ENCODE measurements at places on chromosomes 11 and 22.

DNA sequence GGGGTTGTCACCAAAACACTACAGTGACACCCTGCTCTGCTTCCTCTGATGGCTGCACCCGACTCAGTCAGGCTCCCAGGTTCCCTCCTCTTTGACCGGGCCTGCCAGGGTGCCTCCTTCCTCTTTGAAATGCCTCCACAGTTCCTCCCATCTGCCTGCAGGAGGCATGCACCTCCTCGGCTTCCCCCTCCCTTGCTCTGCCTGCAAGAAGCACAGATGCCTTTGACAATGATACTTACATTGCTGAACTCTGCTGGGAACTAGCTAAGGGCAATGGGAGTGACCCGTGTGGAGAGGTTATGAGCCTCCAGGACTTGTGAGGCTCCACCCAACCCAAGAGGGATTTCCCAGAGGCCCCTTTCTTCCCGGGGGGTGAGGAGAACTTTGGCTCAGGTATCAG, 674.1 kb downstream of the OPCML start:
- peak; percentile 40 for DNase-seq

DNA sequence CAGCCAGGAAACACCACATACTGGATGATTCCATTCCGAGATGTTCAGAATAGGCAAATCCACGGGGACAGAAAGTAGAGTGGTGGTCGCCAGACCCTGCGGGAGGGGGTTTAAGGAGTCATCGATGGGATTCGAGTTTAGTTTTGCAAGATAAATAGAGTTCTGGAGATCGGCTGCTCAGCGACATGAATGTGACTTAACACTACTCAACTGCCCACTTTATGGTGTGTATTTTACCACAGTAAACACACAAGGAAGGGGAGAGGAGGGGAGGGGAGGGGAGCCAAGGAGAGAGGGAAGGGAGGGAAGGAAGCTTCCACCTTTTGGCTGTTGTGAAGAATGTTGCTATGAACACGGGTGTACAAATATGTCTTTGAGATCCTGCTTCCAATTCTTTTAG, 10.4 kb upstream of the ARHGAP8 start:
- no peak for DNase-seq

GRCh38 chr11:90252053-90252452, 29.2 kb upstream of the CHORDC1 start:
- no peak for DNase-seq

- DNase-seq: no peak
Observed at GRCh38 chr22:39234472-39234787, 10.4 kb downstream of the PDGFB start.

DNA sequence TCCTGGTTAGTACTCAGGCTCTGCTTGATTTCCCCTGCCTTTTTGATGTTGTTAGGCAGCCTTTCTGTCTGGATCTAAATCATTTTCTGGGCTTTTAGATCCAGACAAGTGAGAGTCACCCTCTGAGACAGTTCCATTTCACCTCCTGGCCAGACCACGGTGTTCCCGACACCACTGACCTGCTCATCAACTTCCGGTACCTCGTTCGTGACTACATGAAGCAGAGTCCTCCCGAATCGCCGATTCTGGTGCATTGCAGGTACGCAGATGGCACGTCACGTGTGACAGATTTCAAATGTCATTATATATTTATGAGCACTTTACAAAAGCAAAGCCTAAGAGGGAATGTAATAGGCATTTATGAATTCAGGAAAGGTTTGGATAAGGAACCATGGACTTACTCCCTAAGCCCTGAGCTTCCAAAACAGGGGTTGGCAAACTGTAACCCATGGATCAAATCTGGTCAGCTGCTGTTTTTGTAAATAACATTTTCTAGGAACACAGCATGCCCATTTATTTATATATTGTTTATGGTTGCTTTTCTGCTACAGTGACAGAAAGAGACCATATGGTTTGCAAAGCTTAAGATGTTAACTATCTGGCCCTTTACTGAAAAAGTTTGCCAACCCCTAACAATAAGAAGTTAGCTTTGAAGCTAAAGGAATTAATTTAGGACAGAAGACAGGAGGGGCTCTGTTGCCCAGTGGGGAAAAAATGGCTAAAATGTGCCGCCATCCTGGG, 53.1 kb upstream of the OR4B1 start:
- DNase-seq: no peak

- DNase-seq: peak; percentile 13
Observed at GRCh38 chr22:43832393-43833265, 20.5 kb upstream of the EFCAB6 start.

DNA sequence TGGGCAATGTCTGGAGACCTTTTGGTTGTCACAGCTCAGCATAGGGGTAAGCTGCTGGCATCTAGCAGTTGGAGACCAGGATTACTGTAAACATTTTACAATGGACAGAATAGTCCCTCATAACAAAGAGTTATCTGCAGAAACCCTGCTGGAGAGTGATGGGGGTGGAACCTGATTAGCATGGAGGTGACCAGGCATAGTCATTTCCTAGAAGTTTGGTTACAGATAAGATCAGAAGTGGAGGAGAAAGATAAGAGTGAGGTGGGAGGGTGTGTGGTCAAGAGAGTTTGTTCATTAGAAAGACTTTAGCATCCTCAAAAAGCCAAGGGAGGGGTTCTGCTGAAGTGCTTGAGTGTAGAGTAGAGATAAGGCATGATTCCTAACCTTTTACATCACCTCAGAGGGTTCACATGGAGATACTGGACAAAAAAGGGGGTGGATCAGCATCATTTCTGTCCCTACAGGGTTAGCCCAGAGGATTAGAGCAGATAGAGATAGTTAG, 38.8 kb downstream of the PRDM11 start:
- no peak for DNase-seq

DNA sequence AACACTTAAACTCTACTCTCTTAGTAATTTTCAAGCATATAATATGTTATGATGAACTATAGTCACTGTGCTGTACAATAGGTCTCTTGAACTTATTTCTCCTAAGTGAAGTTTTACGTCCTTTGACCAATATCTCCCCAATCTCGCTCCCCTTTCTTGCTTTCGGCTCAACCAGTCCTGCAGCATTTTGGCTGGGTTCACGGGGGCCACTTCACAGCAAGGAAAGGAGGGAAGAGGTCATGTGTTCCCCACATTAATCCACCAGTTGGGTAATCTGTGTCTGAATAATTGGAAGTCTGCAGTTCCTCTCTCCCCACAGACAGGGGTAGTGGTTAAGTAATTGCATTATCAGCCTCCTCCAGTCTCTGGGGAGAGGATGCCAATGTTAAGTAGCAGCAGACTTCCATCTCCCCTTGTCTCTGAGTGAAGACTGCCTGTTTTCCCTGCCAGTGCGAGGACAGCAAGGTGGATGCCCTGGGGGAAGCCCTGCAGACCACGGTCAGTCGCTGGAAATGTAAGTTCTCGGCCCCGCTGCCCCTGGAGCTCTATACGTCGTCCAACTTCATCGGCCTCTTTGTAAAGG, 59.2 kb upstream of the CRTAM start:
- DNase-seq: no peak

DNA sequence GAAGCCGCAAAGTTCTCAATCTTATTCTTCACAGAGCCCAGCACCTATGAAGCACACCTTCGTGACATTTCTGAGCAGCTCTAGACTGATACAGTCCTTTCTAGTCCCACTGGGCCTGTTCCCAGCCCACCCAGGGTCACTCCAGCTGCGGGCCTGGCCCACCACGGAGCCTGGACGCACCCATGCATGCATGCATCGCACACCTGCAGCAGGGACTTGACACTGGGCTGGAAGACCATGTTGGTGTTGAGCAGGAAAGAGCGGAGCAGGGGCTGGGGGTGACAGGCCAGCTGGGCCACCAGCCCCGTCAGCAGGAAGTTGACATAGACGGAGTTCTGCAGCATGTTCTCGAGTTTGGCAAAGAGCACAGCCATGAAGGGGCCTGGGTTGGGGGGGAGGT, 9.2 kb downstream of the C11orf42 start:
- no peak for DNase-seq
